ENCODE measurements at places on chromosomes 1 and 21. TPM values are rescaled to one million over a fixed set of nuclear protein-coding genes. Genes with fewer than 3 reads are reported as not detected.

The CYP2J2 gene
- total RNA-seq, result 0.33 TPM

The RGS8 gene
- total RNA-seq, result under 0.01 TPM

The ARHGEF16 gene
- total RNA-seq, result not detected

The SPRR2B gene
- not detected for total RNA-seq

The EVI5 gene
- 33.4 TPM for total RNA-seq

The USH2A gene
- under 0.01 TPM for total RNA-seq

The LRRIQ3 gene
- 0.12 TPM for total RNA-seq

The TLR5 gene
- not detected for total RNA-seq

The AVPR1B gene
- not detected for total RNA-seq

The RAB3B gene
- 24.7 TPM for total RNA-seq

The ASAP3 gene
- total RNA-seq, result 23.6 TPM

Measured in uterine smooth muscle cell (primary cell).